ENCODE measurements at places on chromosomes 7 and 10.

DNA sequence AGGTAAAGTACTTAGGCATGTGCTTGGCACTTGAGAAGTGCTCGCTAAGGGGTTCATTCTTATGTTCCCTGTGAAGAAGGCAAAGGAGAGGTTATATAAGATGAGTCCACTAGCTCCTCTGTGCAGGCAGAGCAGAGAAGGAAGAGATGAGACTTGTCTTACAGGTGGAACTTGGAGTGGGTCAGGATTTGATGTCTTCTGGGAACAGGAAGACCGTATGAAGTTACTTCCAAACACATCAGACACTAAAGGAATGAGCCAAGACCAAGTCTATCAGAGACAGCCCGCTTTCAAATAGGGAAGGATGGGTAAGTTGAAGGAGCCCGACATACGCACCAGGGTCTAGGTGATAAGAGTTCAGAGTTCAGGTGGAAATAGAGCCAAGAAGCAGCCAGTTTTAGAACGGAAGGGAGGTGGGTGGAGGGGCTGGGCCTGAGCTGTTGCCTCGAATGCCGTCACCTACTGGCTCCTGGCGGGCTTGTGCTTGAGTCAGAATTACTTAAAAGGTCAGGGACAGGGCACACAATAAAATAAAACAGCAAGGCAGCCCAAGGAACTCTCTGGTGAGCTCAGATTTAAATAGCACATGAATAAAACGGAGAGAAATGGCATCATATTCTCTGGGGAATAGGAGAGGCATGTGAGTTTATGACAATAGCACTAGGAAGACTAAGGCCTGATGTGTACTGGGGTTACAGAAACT is 56.1 kb upstream of the GRB10 start:
- DNase-seq = no peak
- H3K36me3 ChIP-seq = no peaks in the 10 kb centered on the region
- no peak overlapping the region for H3K27ac ChIP-seq

DNA sequence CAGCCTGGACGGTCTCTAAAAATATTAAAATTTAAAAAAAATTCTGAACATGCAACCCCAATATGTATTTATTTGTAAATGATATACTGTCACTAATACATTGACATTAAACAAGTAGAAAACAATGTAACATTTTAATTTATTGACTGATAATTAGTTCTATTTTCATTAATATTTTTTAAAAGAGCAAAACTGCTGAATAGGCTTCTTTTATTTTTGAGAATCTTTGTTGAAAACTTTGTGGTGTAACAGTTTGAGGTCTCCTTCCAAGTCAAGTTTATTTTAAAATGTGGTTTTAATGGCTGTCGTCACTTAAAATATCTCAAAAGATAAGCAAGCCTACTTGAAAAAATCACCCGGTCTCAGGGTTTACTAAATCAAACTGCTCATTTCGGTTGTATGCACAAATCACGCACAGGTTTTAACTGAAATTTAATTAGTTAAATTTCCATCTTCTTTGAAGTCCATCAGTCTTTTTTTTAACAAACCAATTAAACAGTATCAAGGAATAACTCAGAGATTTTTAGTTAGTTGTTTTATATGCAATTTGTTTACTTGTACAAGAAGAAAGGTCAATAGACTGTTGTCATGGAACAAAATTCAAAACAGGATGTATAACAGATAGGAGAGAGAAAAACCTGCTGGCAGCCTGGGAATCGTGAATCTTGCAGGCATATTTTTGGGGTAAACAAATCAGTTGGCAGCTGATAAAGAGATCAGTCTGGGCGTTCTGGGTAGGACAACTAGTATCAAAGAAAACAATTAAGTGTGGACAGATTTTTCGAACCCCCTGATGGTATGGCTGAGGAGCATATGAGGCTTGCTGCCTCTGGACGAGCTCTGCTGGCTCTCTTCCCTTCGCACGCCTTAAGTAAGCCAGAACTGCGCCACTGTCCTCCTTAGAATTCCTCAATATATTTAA is 9.7 kb upstream of the EDRF1 start:
- H3K27me3 ChIP-seq = no peaks in the 10 kb centered on the region
- no peak overlapping the region for H3K27ac ChIP-seq
- H3K36me3 ChIP-seq = no peaks in the 10 kb centered on the region
- peak; percentile 7 for DNase-seq
- no peak overlapping the region for H3K4me3 ChIP-seq

DNA sequence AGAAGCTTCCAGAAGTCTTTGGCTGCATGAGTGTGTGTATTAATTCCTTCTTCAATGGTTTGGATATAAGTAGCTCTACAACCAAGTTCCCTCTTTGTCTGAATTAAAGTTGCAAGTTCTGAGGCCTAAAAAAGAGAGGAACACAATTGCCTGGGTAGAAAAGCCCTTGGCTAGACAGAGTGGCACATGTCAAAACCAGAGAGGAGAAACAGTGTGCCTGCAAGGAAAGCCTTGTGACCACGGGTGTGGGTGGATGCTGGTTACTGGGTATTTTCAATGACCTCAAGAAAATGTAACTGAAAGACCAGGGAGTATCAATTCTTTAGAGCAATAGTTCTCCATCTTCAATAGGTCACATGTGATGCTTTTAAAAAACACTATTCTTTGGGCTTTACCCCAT is 148.3 kb downstream of the SVIL start:
- H3K27me3 ChIP-seq = no peaks in the 10 kb centered on the region
- no peak overlapping the region for H3K4me3 ChIP-seq
- no peak overlapping the region for H3K27ac ChIP-seq
- H3K4me1 ChIP-seq = peaks cover 2% of the 10 kb centered on the region
- DNase-seq = no peak
- H3K36me3 ChIP-seq = peaks cover 37% of the 10 kb centered on the region

- H3K4me3 ChIP-seq = no peak overlapping the region
- no peaks in the 10 kb centered on the region for H3K27me3 ChIP-seq
- no peaks in the 10 kb centered on the region for H3K36me3 ChIP-seq
- H3K27ac ChIP-seq = no peak overlapping the region
Measured at GRCh38 chr7:25894002-25894901, 257.7 kb upstream of the NFE2L3 start.

DNA sequence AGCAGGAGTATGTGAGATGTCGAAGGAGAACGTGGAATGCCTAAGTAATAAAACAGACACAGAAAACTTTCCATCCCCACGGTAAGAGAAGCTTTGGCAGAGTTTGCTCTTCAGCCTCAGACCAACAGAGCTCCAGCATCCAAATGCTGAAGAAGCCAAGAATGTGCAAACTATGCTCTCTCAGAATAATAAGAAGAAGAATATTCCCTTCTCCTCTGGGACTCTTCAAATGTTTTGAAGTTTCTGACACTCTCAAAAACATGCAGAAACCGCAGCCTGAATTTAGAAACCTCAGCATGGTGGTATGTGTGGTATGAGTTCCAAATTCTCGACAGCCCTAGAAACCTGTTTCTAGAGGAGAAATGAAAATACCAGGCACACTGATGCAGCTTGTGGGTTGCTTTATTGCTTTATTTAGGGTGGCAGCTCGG is 113.3 kb downstream of the KCNMA1 start:
- no peaks in the 10 kb centered on the region for H3K27me3 ChIP-seq
- H3K27ac ChIP-seq = no peak overlapping the region
- no peak overlapping the region for H3K4me3 ChIP-seq

GRCh38 chr10:11475831-11476434 is 135.5 kb downstream of the USP6NL start:
- peaks cover 17% of the 10 kb centered on the region for H3K36me3 ChIP-seq
- no peak overlapping the region for H3K27ac ChIP-seq
- no peaks in the 10 kb centered on the region for H3K4me1 ChIP-seq

GRCh38 chr10:5595994-5596471 is 70.4 kb downstream of the ASB13 start:
- H3K36me3 ChIP-seq = no peaks in the 10 kb centered on the region
- no peaks in the 10 kb centered on the region for H3K27me3 ChIP-seq
- peaks cover 8% of the 10 kb centered on the region for H3K4me1 ChIP-seq
- H3K4me3 ChIP-seq = no peak overlapping the region

GRCh38 chr7:36473454-36474282 is 84.0 kb downstream of the ANLN start:
- H3K4me1 ChIP-seq = peaks cover 23% of the 10 kb centered on the region
- no peak overlapping the region for H3K27ac ChIP-seq
- no peaks in the 10 kb centered on the region for H3K27me3 ChIP-seq
- no peak overlapping the region for H3K4me3 ChIP-seq

DNA sequence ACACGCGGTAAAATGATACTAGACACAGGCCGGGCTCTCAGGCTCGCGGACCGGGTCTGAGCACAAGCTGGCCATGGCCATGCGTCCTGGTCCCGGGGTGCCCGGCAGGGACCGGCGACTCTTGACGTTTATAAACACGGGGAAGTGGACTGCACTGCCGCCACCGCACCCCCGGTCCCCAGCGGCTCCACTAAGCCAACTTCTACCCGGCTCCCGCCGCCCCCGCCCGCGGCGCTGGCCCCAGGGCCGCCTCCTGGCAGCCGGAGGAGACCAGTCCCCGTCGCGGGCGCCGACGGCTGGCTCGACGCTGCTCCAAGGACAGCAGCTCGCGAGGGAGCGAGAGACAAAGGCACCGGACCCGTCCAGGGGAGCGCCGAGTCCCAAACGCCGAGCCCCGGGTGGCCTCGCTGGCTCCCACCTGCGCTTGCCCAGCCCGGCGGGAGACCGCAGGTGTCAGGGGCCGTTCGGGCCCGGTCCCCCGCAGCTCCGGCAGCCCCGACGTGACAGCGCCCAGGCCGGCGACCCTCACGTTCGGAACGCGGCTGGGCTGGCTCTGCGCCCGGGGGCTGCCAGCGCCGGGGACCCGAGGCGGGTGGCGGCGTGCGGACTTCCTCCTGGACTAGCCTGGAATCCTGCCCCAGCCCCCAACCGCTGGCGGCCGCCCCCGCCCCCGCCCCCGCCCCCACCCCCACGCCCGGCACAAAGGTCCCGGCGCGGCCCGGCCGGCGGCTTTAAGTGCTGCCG is 517 bp downstream of the ITGB1 start:
- DNase-seq = no peak
- peak overlapping the region; percentile 91 for H3K4me3 ChIP-seq
- peaks cover 33% of the 10 kb centered on the region for H3K4me1 ChIP-seq
- H3K27me3 ChIP-seq = no peaks in the 10 kb centered on the region
- H3K36me3 ChIP-seq = no peaks in the 10 kb centered on the region
- H3K27ac ChIP-seq = no peak overlapping the region

- DNase-seq = no peak
- no peak overlapping the region for H3K4me3 ChIP-seq
Measured at GRCh38 chr7:36283181-36283580, 106.5 kb upstream of the ANLN start.

- H3K36me3 ChIP-seq = no peaks in the 10 kb centered on the region
- peak; percentile 60 for DNase-seq
- H3K27ac ChIP-seq = no peak overlapping the region
- H3K27me3 ChIP-seq = no peaks in the 10 kb centered on the region
Measured at GRCh38 chr10:95363303-95363912, 72.6 kb upstream of the PDLIM1 start.

GRCh38 chr10:27558612-27559020 is 54.5 kb downstream of the RAB18 start:
- no peaks in the 10 kb centered on the region for H3K27me3 ChIP-seq
- H3K27ac ChIP-seq = no peak overlapping the region
- H3K4me3 ChIP-seq = no peak overlapping the region
- H3K36me3 ChIP-seq = no peaks in the 10 kb centered on the region
- DNase-seq = peak; percentile 48

GRCh38 chr7:140375892-140376730 is 22.2 kb downstream of the SLC37A3 start:
- H3K4me3 ChIP-seq = no peak overlapping the region
- peak; percentile 14 for DNase-seq
- H3K27ac ChIP-seq = no peak overlapping the region

DNA sequence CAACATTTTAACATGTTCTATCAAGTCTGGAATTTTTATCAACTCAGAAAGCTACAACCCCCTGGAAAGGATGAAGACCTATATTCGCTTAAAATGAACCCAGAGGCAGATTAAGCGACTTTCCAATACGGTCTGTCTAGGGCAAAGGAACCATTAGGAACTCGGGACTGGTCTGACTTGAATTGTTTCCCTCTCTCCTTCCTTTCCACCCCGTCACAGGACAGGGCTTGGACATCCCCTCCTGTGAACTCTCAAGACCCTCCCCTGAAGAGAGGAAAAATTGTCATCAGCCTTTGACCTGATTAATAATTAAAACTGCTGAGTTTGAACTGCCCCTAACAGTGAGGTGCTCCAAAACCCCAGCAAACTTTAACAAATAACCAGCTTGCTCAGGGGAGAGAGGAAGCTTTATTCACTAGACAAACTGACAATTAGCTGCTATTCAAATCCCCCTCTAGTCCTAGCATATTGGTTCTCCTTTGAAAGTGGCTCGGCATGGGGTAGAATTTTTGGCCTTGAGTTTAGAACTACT is 22.6 kb upstream of the SLF2 start:
- no peaks in the 10 kb centered on the region for H3K36me3 ChIP-seq
- H3K4me3 ChIP-seq = no peak overlapping the region
- peaks cover 6% of the 10 kb centered on the region for H3K4me1 ChIP-seq
- peaks cover 42% of the 10 kb centered on the region for H3K27me3 ChIP-seq
- H3K27ac ChIP-seq = no peak overlapping the region

DNA sequence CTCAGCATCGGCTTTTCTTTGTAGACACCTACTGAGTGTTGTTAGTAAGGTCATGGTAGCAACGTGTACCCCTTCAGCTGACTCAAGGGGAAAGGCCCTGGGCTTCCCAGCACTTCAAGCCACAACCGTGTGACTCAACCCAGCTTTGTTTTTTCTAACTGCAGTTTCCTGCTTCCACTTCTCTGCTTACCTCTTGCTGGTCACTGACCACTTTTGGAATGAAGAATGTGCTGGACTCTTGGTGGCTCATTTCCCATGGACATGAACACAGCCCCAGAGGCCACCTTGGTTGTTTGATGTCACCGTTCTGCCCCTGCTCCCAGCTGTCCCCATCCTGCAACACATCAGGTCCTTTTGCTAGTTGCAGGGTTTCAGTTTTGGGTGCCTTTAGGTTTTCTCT is 69.5 kb upstream of the ZNF438 start:
- H3K36me3 ChIP-seq = no peaks in the 10 kb centered on the region
- DNase-seq = peak; percentile 50
- no peak overlapping the region for H3K4me3 ChIP-seq
- peaks cover 5% of the 10 kb centered on the region for H3K4me1 ChIP-seq
- H3K27me3 ChIP-seq = no peaks in the 10 kb centered on the region

GRCh38 chr7:113087071-113087998 is 708 bp upstream of the GPR85 start:
- H3K27ac ChIP-seq = no peak overlapping the region
- DNase-seq = peak; percentile 89
- H3K4me1 ChIP-seq = peaks cover 8% of the 10 kb centered on the region
- H3K4me3 ChIP-seq = peak overlapping the region; percentile 63
- no peaks in the 10 kb centered on the region for H3K27me3 ChIP-seq
- H3K36me3 ChIP-seq = no peaks in the 10 kb centered on the region

All from common myeloid progenitor, CD34-positive (primary cell).